ENCODE measurements at places on chromosomes 13 and 19. TPM values are rescaled to one million over a fixed set of nuclear protein-coding genes. Genes with fewer than 3 reads are reported as not detected.

- no peaks in the 10 kb centered on the region for H3K36me3 ChIP-seq
Measured at GRCh38 chr13:94239135-94239534, 240.3 kb downstream of the DCT start.

DNA sequence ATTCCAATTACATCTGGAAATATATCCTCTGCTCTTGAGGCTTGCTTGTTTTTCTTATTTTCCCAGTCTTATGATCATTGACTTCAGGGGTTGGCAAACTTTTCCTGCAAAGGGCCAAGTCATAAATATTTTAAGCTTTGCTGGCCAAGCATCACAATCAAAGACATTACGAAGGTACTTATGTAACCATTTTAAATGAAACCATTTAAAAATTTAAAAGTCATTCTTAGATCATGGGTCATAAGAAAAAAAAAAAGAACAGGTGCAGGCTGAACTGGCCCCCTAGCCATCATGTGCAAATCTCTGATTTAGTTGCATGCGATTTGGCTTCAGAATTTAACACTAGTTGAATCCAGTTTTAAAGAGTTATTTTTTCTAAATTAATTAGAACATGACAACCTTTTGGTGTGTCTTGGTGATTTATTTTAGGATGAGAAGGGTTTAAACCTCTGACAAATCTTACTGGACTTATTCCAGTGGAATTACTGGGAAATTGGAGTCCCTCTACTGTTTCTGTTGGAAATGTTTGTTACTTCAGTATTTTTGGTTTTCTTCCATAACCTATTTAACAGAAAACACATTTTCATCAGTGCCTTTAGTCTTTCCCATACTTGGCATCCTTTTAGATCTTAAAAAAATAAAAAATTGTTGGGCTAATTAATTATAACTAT lies 148.1 kb downstream of the NHLRC3 start:
- no peak for DNase-seq
- no peak overlapping the region for H3K27ac ChIP-seq
- H3K4me3 ChIP-seq, result no peak overlapping the region

GRCh38 chr13:112835344-112835743 lies 133.7 kb upstream of the MCF2L start:
- no peaks in the 10 kb centered on the region for H3K27me3 ChIP-seq
- no peak overlapping the region for H3K27ac ChIP-seq
- no peaks in the 10 kb centered on the region for H3K4me1 ChIP-seq
- H3K36me3 ChIP-seq, result peaks cover 70% of the 10 kb centered on the region
- DNase-seq, result no peak
- H3K4me3 ChIP-seq, result no peak overlapping the region

DNA sequence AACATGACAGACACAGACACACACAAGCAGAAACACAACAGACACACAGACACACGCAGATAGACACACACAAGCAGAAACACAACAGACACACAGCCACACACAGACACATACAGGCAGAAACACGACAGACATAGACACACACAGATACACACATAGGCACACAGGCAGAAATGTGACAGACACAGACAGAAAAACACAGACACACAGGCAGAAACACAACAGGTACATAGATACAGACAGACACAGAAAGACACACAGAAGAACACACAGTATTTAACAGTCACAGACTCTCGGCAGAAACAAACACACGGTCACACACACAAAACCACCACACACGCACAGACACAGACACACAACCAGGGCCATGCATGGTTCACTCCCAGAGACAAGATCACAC lies 905 bp downstream of the TBXA2R start:
- no peak overlapping the region for H3K4me3 ChIP-seq
- H3K27me3 ChIP-seq, result peaks cover 1% of the 10 kb centered on the region
- no peak overlapping the region for H3K27ac ChIP-seq
- H3K36me3 ChIP-seq, result peaks cover 7% of the 10 kb centered on the region
- peaks cover 18% of the 10 kb centered on the region for H3K4me1 ChIP-seq
- DNase-seq, result no peak

GRCh38 chr13:49652355-49653305 lies 24.3 kb downstream of the ARL11 start:
- H3K4me3 ChIP-seq, result no peak overlapping the region
- peaks cover 2% of the 10 kb centered on the region for H3K36me3 ChIP-seq
- H3K27ac ChIP-seq, result no peak overlapping the region
- no peak for DNase-seq

GRCh38 chr19:38251564-38252051 lies 4.6 kb downstream of the PPP1R14A start:
- peak overlapping the region; percentile 62 for H3K4me3 ChIP-seq
- H3K27ac ChIP-seq, result peak overlapping the region; percentile 68
- no peak for DNase-seq
- H3K36me3 ChIP-seq, result no peaks in the 10 kb centered on the region

GRCh38 chr19:40791349-40791748 lies 7.6 kb upstream of the EGLN2 start:
- H3K36me3 ChIP-seq, result peaks cover 63% of the 10 kb centered on the region
- no peak for DNase-seq
- H3K27ac ChIP-seq, result peak overlapping the region; percentile 63
- H3K4me3 ChIP-seq, result no peak overlapping the region

Gene FAM216B
- not detected for total RNA-seq

GRCh38 chr13:35478271-35479037 lies 2.0 kb upstream of the MAB21L1 start:
- H3K4me1 ChIP-seq, result peaks cover 33% of the 10 kb centered on the region
- H3K36me3 ChIP-seq, result no peaks in the 10 kb centered on the region
- no peak for DNase-seq
- no peak overlapping the region for H3K27ac ChIP-seq
- H3K4me3 ChIP-seq, result no peak overlapping the region

DNA sequence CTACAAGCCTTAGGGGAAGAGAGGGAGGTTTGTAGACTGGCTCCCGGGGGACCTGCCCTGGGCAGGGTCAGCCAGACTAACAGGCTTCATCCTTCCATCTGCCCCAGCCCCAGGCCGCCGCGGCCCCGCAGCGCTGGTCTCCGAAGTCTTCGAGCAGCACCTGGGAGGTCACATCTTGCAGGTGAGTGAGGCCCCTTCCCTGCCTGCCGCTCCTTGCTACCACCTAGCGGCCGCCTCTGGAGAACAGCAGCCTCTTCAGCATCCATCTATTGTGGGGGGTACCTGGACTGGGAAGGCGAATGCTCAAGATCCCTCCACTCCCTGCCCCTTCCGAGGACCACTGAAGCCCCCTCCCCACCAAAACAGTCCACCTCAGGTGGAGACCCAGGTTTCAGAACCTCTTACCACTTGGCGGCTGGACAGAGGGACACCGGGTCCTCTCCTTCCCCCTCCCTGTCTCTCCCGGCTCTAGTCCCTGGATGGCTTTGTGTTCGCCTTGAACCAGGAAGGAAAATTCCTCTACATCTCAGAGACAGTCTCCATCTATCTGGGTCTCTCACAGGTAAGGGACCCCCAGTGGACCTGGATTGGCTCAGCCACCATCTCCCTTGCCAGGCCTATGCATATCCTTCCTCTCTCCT lies 12.7 kb downstream of the NPAS1 start:
- H3K4me3 ChIP-seq, result no peak overlapping the region
- H3K4me1 ChIP-seq, result peaks cover 17% of the 10 kb centered on the region
- DNase-seq, result peak; percentile 53
- H3K27me3 ChIP-seq, result peaks cover 22% of the 10 kb centered on the region
- no peak overlapping the region for H3K27ac ChIP-seq
- H3K36me3 ChIP-seq, result peaks cover 3% of the 10 kb centered on the region

DNA sequence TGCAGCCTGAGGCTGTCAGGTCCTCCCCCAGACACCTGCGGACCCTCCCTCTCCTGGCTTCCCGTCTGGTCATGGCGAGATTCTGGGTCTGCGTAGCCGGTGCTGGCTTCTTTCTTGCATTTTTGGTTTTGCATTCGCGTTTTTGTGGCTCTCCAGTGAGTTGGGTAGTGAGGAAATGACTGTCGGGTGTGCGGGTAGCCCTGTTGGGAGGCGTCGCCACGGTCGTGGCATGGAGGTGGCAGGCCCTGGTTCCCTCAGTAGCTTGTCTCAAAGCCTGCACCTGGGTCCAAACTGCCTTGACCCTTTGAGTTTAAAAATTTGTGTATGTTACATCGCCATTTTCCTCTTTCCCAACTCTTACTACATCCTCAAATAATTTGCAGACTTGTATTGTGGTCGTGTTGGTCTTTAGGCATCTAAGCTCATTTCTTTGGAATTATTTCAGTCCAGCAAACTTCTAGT lies 344 bp downstream of the NHLRC3 start:
- peaks cover 47% of the 10 kb centered on the region for H3K4me1 ChIP-seq
- H3K27me3 ChIP-seq, result no peaks in the 10 kb centered on the region

GRCh38 chr13:104525467-104525866 lies 1459.2 kb upstream of the SLC10A2 start:
- DNase-seq, result no peak
- H3K27me3 ChIP-seq, result no peaks in the 10 kb centered on the region
- H3K27ac ChIP-seq, result no peak overlapping the region
- no peak overlapping the region for H3K4me3 ChIP-seq
- H3K36me3 ChIP-seq, result no peaks in the 10 kb centered on the region

Gene IGLON5
- total RNA-seq, result not detected

DNA sequence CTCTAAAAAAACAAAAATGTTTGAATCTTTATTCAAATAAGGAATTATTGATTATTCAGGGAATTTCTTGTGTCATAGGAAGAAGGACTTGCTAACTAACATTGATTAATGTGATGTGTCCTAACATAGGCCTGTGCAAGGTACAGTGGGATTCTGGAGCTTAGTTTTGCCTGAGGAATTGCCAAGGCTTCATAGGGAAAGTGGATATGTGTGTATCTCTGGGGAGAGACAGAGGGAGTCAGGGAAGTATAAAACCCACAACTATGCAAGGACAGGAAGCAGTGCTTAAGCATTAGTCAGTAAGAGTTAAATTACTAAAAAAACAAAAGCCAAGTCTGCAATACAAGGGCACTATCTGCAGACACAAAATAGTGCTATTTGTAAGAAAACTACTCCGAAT lies 59.6 kb downstream of the WDFY2 start:
- H3K36me3 ChIP-seq, result no peaks in the 10 kb centered on the region
- H3K27ac ChIP-seq, result peak overlapping the region; percentile 90
- DNase-seq, result no peak
- peaks cover 54% of the 10 kb centered on the region for H3K4me1 ChIP-seq
- peak overlapping the region; percentile 29 for H3K4me3 ChIP-seq

Gene PRR22
- 7.5 TPM for total RNA-seq

Gene MBD3L3
- total RNA-seq, result not detected

- DNase-seq, result no peak
- no peaks in the 10 kb centered on the region for H3K27me3 ChIP-seq
- H3K27ac ChIP-seq, result no peak overlapping the region
- H3K4me1 ChIP-seq, result peaks cover 32% of the 10 kb centered on the region
- no peaks in the 10 kb centered on the region for H3K36me3 ChIP-seq
Measured at GRCh38 chr19:47228937-47229675, 1.9 kb downstream of the BBC3 start.

DNA sequence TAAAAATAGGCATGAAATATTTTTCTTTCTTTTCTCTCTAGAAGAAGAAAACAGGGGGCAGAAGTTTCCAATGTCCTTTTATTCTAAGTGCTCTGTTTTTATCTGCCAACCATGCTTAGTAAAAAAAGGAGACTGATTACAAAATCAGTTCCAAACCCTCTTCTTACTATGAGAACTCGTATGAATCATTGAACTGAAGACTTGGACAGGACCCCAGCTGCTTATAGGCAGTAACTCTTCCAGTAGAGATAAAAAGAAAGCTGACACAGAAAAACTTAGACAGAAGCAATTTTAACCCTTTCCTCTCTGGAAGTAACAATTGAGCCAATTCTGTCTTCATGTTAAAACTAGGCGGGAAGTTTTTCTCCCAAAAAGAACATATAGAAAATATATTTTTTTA lies 24.5 kb upstream of the FREM2 start:
- DNase-seq, result no peak
- no peaks in the 10 kb centered on the region for H3K36me3 ChIP-seq
- H3K4me1 ChIP-seq, result no peaks in the 10 kb centered on the region
- no peak overlapping the region for H3K4me3 ChIP-seq
- H3K27ac ChIP-seq, result no peak overlapping the region

GRCh38 chr19:3269916-3270671 lies 45.6 kb downstream of the CELF5 start:
- H3K4me1 ChIP-seq, result peaks cover 5% of the 10 kb centered on the region
- H3K27me3 ChIP-seq, result peaks cover 56% of the 10 kb centered on the region
- no peak for DNase-seq
- H3K27ac ChIP-seq, result no peak overlapping the region
- no peak overlapping the region for H3K4me3 ChIP-seq

Data from activated B cell treated with CpG ODN at 0.5 μM for 24 hours (primary cell).